ENCODE measurements at places on chromosomes 12 and 14.

- DNase-seq, result no peak
These were observed 2.7 kb upstream of the RABGGTA start for GRCh38 chr14:24274101-24274543.

GRCh38 chr12:27865421-27865820 is 85.4 kb upstream of the MANSC4 start:
- DNase-seq, result no peak

- no peak for DNase-seq
These were observed 80.4 kb upstream of the TRHDE start for GRCh38 chr12:72191761-72192160.

GRCh38 chr12:47772094-47772660 is 861 bp upstream of the SLC48A1 start:
- DNase-seq, result no peak

- no peak for DNase-seq
These were observed 458.9 kb downstream of the NOVA1 start for GRCh38 chr14:26138764-26139445.

DNA sequence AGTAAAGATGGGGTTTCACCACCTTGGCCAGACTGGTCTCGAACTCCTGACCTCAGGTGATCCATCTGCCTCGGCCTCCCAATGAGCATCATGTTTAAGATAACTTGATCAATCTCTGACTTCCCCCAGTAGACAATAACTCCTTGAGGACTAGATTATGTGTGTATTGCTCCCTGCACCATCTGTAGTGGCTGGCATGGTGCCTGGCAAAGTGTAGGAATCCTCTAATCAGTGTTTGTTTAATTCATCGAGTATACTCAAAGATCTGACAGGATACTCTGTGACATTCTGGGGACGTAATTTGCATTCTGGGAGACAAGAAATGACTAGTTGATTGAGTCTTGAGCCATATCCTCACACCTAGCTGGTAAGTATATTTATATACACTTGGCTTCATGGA is 873.5 kb upstream of the TMEM132C start:
- no peak for DNase-seq

GRCh38 chr12:1435456-1435855 is 158.9 kb downstream of the FBXL14 start:
- DNase-seq, result no peak

DNA sequence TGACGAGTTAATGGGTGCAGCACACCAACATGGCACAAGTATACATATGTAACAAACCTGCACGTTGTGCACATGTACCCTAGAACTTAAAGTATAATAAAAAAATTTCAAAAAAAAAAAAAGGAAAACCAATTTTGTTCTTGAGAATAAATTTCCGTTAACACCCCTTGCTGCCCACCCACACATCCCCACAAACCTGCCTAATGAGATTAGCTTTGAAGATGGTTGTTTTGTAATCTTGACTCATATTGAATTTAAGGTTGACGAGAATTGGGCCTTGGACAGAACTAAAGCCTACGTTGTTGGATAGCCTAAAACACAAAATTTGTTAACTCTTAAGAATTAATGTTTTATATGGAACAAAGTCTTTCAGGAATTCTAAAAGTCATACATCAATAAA is 52.9 kb downstream of the SYT1 start:
- DNase-seq, result no peak

- DNase-seq, result no peak
These were observed 105.1 kb downstream of the BMP4 start for GRCh38 chr14:53851394-53852090.

- no peak for DNase-seq
These were observed 3.4 kb downstream of the TXNRD1 start for GRCh38 chr12:104218935-104219334.

DNA sequence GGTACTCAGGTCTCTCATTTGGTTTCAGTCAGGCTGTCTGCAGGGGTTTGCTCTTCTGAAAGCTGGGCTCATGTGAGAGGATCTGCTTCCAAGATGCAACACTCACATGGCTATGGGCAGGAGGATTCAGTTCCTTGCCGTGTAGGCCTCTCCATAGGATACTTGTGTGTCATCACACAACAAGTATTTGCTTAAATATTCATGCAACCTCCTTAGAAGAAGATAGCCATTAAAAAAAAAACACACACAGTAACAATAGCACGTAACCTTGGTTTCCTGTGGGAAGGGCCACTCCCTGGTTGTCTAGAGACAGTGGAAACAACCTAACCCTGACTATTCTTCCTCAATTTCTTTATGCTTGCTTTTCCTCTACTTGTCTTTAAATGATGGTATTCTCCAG is 31.8 kb upstream of the CLEC4E start:
- DNase-seq, result no peak

DNA sequence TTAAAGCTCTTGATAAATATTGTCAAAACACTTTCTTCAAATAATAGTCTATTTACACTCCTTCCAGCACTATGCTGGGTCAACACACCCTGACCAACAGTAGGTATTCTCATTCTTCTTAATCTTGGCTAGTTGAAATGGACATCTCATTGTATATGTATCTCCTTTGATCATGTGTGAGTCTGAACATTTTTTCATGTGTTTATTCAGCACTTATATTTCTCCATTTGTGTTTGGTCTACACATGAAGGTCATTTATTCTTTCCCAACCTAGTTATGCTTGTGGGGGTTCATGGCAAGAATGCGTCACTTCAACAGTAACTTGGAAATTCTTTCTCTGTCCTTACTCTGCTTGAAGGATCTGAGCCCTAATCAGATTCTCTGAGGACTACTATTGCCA is 133.1 kb upstream of the ARID2 start:
- DNase-seq, result no peak

GRCh38 chr14:100858838-100859220 is 32.9 kb downstream of the MEG3 start:
- DNase-seq, result no peak

GRCh38 chr14:20697273-20698017 is 8.9 kb downstream of the ANG start:
- no peak for DNase-seq

DNA sequence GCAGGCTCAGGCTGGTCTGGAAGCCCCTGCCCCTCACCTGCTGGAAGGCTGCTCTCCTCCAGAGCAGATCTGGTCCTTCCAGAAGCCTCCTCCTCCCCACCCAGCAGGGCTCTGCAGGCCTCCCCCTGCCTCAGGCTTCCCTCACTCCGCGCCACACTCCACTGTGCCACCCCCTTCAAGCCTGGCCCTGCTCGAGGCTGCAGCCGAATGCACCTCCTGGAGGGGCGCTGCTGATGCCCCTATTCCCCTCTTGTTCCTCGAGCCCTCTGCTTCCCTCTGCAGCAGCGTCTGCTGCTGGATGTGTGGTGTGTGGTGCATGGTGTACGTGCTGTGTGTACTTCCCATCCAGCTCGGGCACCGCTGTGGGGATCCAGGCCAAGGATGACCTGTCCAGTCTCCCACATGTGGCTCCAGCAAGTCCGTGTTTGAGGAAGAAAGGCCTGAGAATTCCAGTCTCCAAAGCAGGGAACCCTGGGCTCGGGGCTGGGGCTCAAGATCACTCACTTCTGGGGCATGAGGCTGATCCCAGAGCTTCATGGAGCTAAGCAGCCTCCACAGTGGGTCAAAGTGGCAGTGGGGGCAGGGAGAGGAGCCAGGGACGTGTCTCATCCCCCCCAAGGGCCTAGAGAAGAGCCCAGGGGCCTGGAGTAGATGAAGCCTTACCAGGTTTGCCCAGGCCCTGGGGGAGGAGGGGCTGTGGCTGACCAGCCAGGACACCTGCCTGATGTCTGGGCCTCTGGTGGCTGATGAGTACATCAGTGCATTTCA is 136.0 kb upstream of the C14orf180 start:
- DNase-seq, result no peak

DNA sequence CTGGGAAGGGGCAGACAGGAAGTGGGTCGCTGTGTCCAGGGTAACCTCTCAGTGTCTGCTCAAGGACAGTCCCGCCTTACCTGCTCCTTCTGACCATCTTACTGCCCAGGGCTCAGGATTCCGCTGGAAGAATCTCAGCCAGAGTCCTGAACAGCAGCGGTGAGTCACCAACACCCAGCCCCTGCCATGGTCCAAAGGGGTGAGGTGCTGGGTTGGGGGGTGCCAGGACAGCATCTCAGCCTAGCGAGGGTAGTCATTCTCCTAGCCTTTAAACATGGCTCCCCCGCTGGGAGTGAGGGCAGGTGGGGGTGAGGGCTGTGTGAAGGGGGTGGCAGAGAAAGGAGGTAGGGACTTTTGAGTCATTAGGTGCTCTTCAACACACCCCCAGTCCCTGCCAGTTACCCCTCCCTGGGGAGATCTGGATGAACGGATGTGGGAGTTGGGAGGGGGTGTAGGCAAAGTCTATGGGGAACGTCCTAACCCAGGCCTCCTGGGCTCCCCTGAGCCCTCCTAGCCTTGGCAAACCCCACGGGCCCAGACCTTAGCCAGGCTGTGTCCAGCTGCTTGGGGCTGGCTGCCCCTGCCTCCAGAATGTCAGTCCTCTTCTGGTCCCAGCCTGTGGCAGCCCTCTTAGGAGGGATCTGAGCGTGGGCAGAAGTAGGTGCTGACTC is 2.5 kb downstream of the TAMALIN start:
- DNase-seq, result no peak

- no peak for DNase-seq
These were observed 63.6 kb downstream of the PAPOLA start for GRCh38 chr14:96565811-96566210.

DNA sequence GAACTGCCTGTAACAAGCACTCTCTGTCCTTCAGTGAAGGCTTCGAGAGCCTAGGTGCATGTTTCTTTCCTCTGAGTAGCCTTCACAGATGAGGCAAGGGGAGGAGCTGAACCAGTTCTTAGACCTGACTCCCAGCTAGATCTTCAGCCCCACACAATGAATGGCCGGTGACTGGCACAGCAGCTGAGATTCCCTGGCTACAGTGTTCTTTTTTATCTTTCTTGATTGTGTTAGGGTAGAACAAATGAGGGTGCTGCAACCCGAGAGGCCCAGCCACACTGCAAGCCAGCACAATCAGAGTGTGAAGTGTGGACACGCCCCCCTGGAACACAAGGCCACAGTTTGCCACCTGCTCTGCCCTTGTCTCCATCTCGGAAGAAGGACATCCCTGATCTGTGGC is 19.1 kb upstream of the COL2A1 start:
- no peak for DNase-seq

GRCh38 chr14:18688346-18688745 is 87.4 kb downstream of the OR11H12 start:
- DNase-seq, result no peak

DNA sequence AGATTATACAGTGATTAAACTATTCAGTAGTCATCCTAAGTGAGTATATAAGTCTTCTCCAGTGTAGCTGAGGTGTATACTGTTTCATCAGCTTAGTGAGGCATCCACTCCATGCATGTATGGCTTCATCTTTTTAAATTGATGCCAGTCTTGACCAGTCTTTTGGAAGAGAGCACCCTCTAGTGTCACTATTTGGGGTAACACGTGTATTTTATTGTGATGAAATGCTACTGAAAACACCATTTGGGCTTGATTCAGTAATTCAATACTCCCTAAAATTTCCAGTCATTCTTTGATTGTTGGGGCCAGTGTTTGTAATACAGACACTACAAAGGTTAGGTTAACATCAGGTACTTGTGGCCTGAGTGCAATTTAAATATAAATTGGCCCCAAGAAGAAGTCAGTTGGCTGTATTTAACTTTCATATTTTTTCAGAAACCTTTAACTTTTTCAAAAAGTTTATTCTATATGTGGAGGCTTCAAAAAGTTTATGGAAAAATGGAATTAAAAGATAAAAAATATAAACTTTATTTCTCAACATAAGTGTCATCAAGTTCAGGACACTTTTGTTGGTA is 35.3 kb downstream of the MIPOL1 start:
- no peak for DNase-seq

DNA sequence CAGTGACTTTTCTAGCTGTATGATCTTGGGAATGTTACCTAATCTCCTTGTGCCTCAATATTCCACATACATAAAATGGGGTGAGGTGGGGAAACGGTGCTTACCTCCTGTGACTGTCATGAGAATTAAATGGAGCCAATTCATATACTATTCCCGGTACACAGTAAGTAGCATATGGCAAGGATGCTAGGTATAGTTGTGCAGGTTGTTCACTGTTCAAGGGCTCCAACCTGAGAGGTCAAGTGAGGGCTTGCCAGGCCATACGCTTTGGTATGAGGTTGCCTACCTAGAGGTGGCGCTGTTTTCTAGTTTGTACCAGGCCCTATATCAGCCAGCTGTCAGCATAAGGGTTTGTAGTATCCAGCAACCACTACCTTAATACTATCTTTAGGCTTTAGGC is 3.6 kb upstream of the BATF start:
- no peak for DNase-seq

GRCh38 chr12:130300737-130301535 is 36.8 kb upstream of the PIWIL1 start:
- DNase-seq, result no peak

- no peak for DNase-seq
These were observed 15.7 kb downstream of the CAPZA3 start for GRCh38 chr12:18753481-18754123.

DNA sequence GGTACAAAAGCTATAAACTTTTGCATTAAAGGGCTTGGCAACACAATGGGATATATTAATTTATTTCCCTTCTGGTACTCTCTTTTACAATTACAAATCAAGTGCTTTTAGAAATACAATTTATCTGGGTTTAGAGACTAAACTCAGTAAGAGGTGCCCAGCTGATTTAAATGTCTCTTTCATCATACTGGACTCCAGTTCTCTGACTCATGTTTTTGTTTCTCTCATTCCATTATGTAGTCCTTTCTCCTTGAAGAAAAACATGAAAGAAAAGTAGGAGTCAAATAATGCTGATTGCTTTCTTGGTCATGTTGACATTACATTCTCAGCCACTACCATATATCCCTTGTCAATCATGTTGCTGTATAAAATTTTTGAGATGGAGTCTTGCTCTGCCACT is 36.3 kb upstream of the CFL2 start:
- no peak for DNase-seq

DNA sequence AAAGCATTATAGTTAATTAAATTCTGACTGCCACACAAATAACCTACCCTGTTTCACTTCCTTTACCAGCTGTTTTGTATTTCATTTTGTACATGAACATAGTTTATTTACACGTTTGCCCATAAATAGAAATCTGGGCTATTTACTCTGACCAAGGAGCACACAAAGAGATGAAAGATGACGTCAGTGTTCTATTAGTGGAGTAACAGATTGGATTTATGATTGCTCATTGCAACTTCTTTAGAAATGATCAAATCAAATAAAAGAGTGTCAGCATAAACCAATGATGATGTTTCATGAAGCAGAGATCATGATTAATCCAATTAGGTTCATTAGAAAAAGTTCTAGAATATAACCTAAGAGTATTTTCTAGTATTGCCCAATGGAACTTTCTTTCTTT is 12.0 kb upstream of the RTL1 start:
- no peak for DNase-seq

DNA sequence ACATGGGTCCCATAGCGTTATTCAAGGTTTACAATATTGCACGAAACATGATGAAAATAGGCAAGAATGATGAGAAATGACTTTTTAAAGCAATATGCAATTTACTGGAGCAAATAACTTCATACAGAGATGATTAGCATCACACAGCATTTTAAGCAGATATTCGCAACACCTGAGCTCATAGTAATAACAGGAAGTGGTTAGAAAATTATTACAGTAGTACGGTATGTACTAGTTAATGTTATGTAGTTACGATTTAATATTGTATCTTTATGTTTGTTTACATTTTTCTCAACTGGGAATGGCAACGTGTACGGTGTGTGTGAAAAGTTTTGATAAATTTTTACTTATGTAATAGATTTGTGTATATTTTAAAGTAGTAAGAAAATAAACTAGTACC is 102.6 kb downstream of the OSBPL8 start:
- no peak for DNase-seq
